ENCODE measurements at places on chromosomes 16 and 17.

DNA sequence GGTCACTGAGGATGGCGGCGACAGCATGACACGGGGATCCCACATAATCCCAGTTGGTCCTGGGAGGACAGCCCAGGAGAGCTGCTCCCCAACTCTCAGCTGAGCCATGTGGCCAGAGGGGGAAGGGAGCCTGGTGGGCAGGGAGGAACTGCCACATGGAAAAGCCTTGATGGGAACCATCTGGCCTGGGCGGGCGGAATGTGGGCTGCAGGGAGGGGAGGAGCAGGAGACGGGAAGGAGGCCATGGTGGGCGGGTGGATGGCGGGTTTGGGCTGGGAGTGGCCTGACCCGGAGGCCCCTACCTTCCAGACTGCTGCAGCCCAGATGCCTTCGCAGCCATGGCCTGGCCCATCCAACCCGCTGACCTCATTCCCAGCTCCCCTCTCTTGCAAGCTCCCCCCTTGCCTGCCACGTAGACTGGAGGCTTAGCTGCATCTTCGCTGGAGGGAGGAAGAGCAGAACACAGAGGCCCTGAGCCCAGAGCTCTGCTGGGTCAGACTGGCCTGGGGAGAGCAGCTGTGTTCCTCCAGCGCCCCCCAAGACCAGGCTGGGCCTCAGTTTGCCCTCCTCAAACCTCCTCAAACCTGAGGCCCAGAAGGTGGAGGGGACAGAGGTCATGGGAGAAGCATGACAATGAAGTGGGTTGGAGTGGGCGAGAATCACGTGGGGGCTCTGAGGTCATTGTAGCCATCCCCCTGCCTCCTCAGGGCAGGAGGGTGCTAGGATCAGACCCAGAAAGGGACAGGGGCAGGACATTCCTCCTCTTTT lies 8.2 kb upstream of the COL1A1 start:
- H3K27ac ChIP-seq = no peak overlapping the region
- DNase-seq = no peak
- no peaks in the 10 kb centered on the region for H3K27me3 ChIP-seq
- H3K36me3 ChIP-seq = no peaks in the 10 kb centered on the region
- H3K4me3 ChIP-seq = no peak overlapping the region

DNA sequence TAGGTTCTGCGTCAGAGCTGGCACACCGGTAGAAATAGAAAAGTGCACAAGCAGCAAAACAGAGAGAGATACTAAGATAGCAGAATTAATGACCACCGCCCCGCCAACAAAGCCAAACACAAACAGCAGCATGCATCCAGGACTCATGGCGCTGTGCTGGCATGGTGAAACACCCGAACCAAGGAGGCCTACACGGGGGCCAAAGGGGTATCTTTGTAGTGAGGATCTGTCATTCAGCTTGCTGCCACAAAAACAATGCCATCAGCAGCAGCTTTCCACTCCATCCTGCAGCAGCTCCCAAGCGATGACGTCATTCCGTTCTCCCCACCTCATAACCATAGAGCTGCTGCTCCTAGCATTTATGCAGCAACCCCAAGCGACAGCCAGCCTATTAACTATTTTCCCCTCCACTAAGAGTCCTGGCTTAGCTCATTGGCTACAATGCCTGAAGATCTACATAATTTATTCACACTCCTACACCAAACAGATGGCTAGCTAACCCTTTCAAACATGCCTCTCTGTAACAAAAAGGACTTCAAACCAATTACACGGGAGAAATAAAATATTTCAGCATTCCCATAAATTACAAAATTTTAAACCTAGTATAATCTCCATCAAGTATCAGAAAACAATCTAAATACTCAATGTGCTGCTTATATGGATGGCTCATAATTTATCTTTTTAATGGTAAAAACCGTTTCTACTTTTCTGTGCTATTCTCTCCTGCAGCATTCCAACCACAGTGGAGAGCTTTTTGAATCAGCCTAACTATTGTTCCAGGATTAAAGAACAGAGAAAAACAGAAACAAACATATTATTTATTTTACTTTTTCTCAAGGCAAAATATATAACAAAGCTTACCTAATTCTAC lies 73.9 kb downstream of the SPAG9 start:
- no peaks in the 10 kb centered on the region for H3K36me3 ChIP-seq
- H3K4me3 ChIP-seq = no peak overlapping the region
- H3K4me1 ChIP-seq = 0 out of 2 replicates have a peak, but pooled peaks cover 2% of the 10 kb centered on the region
- peak; percentile 83 for DNase-seq
- H3K27me3 ChIP-seq = no peaks in the 10 kb centered on the region
- H3K27ac ChIP-seq = no peak overlapping the region

DNA sequence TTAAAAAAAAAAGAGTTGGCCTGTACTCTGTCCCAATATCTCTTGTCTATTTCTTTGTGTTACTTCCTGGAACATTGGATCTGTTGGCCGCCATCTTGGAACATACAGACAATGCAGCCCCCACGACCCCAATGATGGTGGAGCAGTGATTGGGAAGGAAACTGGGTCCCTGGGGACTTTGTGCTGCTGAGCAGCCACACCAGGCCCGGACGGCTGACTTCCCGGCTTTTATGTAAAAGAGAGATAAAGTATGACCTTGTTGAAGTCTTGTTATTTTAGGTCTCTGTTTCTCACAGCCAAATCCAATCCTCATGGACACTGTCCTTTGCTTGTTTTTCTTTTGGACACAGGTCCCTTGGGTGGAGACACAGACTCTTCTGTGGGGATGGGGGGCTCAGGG lies 204.5 kb downstream of the SALL1 start:
- H3K4me3 ChIP-seq = no peak overlapping the region
- no peak overlapping the region for H3K27ac ChIP-seq
- DNase-seq = no peak
- H3K27me3 ChIP-seq = no peaks in the 10 kb centered on the region

GRCh38 chr17:34703533-34703932 lies 124.2 kb downstream of the TMEM132E start:
- peak; percentile 41 for DNase-seq
- no peaks in the 10 kb centered on the region for H3K36me3 ChIP-seq
- H3K4me1 ChIP-seq = no peaks in the 10 kb centered on the region
- H3K4me3 ChIP-seq = no peak overlapping the region
- H3K27me3 ChIP-seq = no peaks in the 10 kb centered on the region
- no peak overlapping the region for H3K27ac ChIP-seq

GRCh38 chr16:10635365-10636021 lies 55.1 kb upstream of the EMP2 start:
- H3K27ac ChIP-seq = no peak overlapping the region
- H3K4me3 ChIP-seq = no peak overlapping the region
- DNase-seq = no peak
- no peaks in the 10 kb centered on the region for H3K36me3 ChIP-seq
- H3K4me1 ChIP-seq = no peaks in the 10 kb centered on the region
- no peaks in the 10 kb centered on the region for H3K27me3 ChIP-seq
